ENCODE measurements at places on chromosomes 16 and 17.

DNA sequence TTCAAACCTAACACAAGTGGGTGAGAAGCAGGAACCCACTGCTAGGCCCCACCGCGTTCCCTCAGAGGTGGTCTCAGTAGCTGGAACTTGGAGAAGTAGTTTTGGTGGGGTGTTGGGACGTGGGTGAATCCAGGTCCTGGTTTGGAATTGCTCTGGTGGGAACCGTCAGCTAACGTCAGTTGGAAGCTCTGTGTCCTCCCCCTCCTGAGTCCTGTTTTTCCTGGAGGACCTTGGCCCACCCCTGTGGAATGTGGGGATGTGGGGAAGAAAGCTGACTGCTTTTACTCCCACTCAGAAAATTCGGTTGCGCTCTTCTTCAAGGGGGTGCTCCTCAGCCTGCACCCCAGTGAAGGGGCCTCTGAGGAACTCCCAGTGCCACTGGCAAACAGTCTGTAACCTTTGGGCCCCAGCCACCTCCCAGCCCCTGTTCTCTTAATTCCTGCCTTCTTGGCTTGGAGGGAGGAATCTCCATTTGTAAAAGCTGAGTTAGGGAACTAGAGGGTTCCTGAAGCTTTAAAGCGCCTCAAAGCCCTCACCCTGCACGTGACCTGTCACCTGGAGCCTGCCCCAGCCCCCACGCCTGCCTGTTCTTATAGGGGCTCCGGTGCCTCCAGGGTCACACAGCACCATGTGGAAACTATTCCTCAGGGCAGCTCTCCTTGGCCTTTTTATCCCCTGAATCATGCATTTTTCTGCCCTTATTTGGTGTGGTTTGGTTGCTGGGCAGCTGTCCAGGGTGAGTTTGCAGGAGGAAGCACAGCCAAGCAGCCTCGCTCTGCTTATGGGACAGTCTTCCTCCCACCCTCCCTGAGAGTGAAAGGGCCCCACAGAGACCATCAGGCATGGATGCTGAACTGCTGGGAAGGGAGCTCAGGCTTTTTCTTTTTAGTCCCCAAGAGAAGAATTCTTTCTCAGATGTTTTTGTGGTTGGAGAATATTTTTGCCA lies 16.2 kb upstream of the NAGLU start:
- peak; percentile 92 for DNase-seq

- DNase-seq = no peak
These were observed 17.1 kb downstream of the ITGB4 start for GRCh38 chr17:75738218-75738802.

- no peak for DNase-seq
These were observed 168.3 kb downstream of the SEC14L1 start for GRCh38 chr17:77308861-77309726.

- DNase-seq = no peak
These were observed 78.3 kb downstream of the DNAH17 start for GRCh38 chr17:78498848-78499247.

- DNase-seq = no peak
These were observed 4.7 kb upstream of the EIF1 start for GRCh38 chr17:41684035-41684434.

GRCh38 chr16:67663151-67663876 lies 2.6 kb downstream of the PARD6A start:
- no peak for DNase-seq

Data from amniotic stem cell (primary cell).